NB4 (cell line): ENCODE measurements at places on chromosomes 6 and 20.

GRCh38 chr20:13231031-13231752 lies 10.1 kb downstream of the ISM1 start:
- DNase-seq, result no peak

DNA sequence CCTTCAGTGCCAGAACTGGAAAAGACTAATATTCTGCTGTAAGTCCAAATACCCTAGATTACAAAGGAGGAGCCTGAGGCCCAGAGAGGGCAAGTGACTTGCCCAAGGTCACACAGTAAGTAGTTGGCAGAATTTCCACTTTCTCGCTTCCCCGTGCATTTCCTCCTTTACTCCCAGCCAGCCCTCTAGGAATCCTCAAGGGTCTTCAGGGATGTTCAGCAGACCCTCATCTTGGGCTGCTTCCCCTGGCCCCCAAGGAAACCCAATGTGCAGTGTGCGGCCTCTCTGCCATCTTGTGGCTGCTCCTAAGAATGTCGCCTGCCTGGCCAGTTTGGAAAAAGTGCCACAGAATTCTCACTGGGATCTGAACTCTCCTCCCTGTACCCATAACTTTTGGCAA lies 217.7 kb upstream of the LRFN2 start:
- DNase-seq, result no peak

DNA sequence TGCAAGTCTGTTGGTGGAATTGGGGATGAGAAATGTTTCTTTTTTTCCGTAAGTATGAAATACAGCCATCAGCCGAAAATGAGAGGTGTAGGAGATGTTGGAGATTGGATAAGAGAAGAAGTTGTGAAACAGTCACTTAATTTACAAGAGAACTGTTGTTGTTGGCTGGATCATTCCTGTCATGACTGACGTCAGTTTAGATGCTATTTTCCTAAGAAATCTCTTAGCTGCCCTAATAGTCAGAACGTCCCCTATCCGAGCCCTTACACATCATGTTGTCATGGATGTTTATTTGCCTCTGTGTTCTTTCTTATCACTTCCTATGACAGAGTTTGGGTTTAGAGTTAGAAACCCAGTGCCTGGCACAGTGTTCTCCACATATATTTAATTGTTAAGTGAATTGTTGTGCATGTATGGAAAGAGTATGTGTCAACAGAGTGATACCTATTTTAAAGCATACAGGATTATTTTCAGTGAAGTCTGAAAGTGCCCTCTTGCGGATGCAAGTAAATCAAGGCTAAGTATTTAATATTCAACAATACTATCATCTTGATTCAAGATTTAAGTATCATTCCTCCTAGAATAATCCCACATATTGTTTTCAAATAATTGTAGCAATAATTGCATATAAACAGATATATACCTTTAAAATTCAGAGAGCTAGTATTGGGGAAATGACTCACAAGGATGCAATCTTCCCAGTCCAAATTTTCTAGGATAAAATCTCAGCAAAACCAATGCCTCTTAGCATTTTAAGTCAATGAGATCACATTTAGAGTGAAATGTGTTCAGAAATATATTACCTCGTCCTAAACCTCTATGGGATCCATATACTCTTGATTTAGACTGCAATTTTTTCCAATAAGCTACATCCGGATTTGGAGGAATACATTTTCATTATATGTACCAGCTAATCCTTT lies 309.9 kb upstream of the NOX3 start:
- DNase-seq, result no peak

DNA sequence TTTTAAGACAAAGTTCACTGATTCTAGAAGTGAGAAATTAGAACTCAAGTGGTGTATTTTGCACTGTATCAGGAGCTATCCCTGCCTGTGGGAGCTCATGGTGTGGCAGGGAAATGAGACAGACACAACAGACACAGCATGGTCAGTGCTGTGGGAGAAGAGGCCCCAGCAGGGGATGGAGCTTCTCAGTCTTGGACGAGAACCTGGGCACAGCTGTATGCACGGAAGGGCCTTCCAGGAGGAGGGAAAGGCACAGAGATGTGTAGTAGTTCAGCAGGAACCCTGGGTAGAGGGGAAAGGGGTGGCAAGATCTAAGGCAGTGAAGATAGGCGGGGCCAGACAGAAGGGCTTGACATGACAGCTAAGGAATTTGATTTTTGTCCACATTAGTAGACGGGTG lies 48.8 kb upstream of the KIF25 start:
- DNase-seq, result no peak

- no peak for DNase-seq
Measured at GRCh38 chr6:37638414-37639341, 59.0 kb downstream of the MDGA1 start.

- peak; percentile 17 for DNase-seq
Measured at GRCh38 chr20:18506744-18507143, 996 bp upstream of the SEC23B start.

GRCh38 chr6:152736687-152737273 lies 13.8 kb upstream of the VIP start:
- no peak for DNase-seq

DNA sequence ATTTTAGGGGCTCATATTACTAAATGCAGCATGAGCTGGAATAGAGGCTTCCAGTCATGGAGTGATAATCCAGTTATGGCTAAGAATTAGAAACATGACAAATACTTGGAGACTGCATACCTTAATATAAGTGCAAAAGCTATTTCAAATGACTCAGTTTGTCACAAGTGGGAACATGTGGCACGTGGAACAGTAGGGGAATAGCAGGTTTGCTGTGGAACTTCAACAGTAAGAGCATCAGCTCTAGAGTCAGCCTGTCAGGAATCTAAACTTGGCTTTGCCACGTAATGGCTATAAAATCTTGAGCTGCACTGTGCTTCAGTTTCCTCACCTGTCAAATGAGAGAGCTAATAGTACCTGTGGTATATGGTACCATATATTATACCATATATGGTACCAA lies 62.1 kb downstream of the HTR1B start:
- DNase-seq, result no peak

- DNase-seq, result no peak
Measured at GRCh38 chr6:47859175-47859574, 77.3 kb downstream of the OPN5 start.

DNA sequence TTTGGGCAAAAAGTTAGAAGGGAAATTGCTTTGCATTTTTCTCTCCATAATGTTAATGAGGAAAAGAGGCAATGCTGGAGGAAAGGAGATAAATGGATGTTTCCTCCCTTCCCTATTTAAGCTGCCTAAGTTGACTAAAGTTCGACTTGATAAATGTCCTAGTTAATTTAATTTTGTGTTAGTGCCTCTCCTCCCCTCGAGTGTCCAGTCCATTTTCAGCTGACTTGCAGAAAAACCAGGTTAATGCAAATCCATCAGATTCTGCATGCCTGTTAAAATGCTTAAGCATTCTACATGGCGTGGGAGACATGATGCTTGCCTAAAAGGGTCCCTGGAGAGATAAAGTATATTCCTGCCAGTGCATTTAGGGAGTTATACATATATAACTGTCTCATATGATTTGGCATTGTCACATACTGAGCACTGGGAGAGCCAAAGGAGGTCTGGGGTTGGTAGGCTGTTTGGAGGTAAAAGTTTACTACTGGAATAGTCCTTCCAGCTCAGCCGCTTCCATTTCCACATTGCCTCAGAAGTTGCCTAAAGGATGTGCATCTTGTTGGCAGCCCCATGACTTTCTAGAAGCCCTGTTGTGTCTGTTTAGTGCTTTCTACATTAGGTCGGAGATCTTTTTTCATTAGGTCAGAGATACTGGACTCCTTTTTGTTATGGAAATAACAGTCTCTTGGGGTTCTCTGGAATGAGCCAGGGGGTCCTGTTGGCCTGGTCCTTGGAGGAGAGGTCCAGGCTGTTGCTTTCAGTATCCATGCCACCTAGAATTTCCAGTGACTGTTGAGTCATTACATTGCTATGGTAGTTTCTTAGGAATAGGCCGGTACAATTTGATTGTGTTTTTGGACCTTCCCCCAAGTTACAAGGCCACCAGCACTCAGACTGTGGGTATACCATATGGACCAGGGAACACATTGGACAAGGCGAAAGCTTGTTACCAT lies 30.4 kb downstream of the JARID2 start:
- no peak for DNase-seq

DNA sequence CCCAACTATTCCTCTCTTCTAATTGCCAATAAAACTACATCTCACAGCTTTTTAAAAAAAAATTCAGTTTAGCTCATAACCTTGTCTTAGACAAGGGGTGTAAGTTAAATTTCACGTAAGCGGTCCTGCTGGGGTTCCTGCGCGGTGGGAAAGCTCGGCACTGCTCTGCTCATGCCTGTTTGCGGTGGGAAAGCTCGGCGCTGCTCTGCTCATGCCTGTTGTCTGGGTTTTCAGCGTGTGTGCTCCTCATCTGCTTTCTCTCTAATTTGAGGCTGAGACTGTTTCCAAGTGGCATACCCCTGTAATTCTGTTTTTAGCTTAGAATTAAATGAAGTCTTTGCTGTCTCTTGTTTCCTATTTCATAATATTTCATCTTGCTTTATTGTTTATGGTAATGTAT lies 18.6 kb downstream of the ARID1B start:
- no peak for DNase-seq

DNA sequence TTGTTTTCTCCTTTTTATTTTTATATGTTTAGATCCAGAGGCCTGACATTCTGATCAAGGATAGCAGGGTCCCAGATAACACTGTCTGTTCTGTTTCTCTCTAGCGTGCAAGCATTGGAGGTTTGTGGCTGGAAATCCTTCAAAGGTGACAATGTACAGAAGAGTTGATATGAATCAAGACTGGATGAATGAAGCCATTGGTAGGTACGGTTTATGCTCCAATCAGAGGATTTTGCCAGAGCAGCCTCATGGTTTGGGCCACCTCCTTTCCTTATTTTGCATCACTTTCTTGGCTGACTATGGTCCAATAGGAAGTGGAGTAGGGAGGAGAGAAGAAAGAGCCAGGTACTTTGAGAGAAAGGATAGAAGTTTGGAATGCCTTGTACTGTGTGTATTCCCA lies 484.8 kb upstream of the JAG1 start:
- no peak for DNase-seq

- DNase-seq, result no peak
Measured at GRCh38 chr6:19719691-19720128, 117.5 kb upstream of the ID4 start.

DNA sequence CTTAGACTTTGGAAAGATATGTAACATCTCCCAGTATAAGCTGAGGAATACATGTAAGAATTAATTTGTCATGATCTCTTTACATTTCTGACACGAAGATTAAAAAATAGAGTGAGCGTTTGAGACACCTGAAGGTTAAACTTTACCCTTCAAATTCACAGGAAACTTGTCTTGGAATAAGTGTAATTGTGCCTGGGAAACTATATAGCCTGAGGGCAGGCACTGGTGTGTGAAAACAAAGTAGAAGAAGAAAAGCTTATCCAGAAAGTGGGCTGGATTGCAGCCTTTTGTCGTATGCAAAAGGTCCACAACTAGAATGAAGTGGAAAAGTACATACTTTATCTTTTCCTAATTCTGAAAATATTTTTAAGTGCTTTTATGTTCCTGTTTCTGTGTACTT lies 275.7 kb upstream of the TCF21 start:
- DNase-seq, result no peak

- no peak for DNase-seq
Measured at GRCh38 chr6:137357263-137357947, 136.8 kb downstream of the OLIG3 start.

- no peak for DNase-seq
Measured at GRCh38 chr20:41748051-41748450, 129.9 kb upstream of the CHD6 start.

DNA sequence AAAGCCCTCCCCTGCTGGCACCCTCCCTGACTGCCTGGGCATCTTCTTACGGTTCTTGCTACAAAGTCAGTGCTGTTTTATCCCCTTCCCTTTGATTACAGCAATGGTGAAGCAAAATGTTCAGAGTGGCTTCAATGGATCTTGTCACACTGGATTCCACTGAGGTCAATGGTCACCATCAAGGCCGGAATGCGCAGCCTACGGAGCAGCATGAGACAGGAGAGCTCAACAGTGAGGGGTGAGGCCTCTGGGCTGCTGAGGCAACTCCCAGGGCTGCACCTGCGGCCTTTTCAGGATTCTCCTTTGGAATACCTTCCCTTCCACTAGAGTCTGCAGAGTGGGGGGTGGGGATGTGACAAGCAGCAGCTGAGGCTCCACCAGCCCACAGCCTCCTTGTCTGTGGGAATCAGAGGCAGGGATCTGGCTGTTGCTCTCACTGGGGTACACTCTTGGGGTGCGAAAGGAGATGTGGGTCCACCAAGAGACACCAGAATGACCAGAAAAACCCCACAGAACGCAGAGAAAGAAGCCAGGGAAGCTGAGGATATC lies 40.4 kb upstream of the EMILIN3 start:
- no peak for DNase-seq

DNA sequence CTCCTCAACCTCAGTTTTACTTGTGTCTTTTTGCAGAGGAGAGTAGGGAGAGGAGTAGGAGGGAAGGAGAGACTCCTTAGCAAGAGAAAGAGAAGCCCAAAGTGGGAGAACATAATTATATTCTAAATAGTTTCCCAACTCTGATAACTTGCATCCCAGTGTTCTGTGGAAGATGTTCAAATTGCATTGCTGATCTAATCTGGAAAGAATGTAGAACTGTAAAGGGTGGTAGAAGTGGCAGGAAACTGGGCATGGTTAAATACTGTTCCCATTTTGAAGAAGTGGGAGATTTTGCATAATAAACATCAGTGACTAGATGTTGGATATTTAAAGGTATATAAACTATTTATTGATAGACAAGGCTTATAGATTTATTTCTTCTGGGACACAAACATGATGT lies 42.6 kb upstream of the HMGN3 start:
- no peak for DNase-seq

DNA sequence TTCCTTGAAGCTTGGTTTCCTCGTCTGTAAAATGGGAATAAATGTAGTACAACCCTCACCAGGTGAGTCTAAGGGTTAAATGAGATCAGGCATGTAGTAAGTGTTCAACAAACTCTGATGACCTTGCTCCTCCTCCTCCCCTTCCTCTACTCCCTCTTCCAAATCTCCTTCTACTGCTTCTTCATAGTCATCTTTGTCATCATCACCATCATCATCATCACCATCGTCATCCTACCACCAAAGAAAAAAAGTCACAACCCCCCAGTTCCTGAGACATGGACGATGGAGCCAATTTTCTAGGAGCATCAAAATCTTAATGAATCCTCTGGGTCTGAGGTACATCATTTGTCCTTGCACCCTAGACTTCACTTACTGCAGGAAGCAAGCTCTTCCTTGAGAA lies 240.0 kb downstream of the ANKRD60 start:
- no peak for DNase-seq

- no peak for DNase-seq
Measured at GRCh38 chr20:41245086-41245707, 72.3 kb downstream of the ZHX3 start.

- no peak for DNase-seq
Measured at GRCh38 chr6:129648819-129649491, 61.0 kb downstream of the ARHGAP18 start.

GRCh38 chr6:26331218-26332073 lies 33.6 kb upstream of the BTN3A2 start:
- peak; percentile 67 for DNase-seq

- no peak for DNase-seq
Measured at GRCh38 chr6:85114581-85114935, 335.3 kb upstream of the NT5E start.

- DNase-seq, result peak; percentile 66
Measured at GRCh38 chr6:29847871-29848630, 20.4 kb downstream of the HLA-G start.
